T-helper 22 cell (primary cell): ENCODE measurements at places on chromosomes 7 and 10.

- DNase-seq = no peak
Measured at GRCh38 chr7:105106473-105106872, 92.5 kb downstream of the KMT2E start.

GRCh38 chr10:42768581-42769152 is 13.9 kb upstream of the BMS1 start:
- DNase-seq = no peak

DNA sequence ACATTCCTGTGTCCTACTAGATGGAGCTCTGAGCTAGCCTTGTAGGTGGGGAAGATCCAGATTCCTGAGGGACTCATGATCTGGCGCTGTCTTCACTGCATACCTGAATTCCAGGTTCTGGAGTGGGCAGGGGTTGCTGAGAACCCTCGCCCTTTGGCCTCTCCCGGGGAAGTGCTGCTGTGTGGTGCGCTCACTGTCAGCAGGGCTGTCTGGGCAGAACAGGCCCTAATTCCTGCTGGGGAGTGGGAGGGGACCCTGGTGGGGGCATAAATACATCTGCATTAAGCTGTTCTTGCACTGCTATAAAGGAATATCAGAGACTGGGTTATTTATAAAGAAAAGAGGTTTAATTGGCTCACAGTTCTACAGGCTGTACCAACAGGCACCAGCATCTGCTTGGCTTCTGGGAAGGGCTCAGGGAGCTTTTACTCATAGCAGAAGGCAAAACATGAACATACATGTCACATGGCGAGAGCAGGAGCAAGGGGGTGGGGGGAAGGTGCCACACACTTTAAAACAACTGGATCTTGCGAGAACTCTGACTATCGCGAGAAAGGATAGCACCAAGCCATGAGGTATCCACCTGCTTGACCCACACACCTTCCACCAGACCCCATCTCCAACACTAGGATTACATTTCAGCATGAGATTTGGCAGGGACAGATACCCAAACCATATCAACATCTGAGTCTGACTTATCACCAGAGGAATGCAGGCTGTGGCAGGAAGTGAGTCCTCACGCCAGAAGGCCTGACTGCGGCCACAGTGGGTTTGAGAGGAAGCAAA is 115.0 kb downstream of the ADCY1 start:
- DNase-seq = no peak

- no peak for DNase-seq
Measured at GRCh38 chr10:74145133-74145532, 5.5 kb downstream of the AP3M1 start.

DNA sequence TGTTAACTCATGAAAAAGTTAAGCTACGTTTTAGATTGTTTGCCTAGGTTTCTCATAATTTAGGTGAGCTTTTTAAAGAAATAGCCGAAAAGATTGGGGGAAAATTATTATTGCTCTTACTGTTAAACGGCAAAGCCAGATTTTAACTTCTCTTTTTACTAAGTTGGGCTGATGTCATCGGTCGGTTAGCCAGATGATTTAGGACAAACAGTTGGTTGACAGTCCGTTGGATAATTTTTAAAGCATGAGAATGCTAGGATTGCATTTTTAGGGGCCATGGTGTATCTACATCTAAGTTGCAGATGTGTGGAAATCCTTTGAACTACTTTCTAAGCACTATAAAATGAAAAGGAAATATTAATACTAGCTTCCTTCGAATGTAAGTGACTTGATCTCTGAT is 280.9 kb upstream of the AKR1E2 start:
- DNase-seq = no peak

GRCh38 chr10:21889477-21890275 is 113.9 kb downstream of the DNAJC1 start:
- DNase-seq = no peak

- DNase-seq = no peak
Measured at GRCh38 chr10:129790715-129791446, 173.2 kb downstream of the EBF3 start.

DNA sequence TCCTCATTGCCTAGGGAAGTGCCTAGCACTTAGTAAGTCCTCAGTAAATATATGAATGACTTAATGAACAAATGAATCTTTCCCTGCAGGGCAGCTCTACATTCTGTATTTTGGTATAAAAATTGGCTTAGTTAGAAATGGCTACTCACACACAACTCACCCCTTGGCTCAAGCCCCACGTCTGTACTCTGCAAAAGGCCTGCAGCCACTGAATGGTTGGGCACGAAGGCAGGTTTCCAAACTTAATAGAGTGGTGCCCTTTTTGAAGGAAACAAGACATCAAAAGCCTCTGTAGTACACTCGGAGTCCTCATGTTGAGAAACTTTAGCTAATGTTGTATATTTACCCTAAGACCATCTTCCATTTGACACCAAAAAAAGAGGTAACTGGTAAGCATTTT is 36.6 kb downstream of the CRHR2 start:
- no peak for DNase-seq

DNA sequence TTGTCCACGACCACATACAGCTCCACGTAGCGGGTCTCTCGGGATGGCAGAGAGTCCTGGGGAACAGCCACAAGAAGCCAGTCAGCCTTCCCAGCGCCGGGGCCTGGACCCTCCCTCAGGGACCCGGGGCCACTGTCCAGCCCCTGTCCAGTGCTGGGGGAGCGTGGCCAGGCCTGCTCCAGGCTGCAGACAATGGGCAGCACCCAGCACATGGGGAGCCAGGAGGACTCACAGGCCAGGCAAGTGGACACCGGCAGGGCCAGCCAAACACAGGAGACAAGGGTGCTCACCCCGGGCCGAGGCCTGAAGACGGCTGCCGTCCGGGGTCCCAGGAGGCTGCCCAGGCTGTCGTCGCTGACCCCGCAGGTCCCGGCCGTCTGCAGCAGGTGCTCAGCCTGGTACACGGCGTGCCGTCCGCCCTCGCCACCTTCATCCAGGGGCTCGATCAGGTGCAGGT is 3.7 kb downstream of the ADAM8 start:
- no peak for DNase-seq

DNA sequence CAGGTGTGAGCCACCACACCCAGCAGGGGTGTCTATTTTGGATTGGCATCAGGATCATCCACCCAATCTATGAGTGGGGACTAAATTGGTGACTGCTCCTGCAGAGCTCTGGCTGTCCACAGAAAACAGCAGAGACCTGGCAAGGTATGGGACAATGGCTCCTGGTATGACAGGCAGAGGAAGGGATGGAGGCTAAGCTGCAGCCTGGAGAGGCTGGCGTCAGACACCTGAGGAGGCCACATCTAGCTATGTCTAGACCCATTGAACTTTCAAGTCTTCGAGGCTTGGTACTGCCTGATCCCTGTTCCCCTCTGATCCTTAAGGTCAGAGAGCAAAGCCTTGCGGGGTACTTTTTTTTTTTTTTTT is 3.2 kb upstream of the SERPINE1 start:
- no peak for DNase-seq

- DNase-seq = no peak
Measured at GRCh38 chr7:2829040-2829439, 15.1 kb downstream of the GNA12 start.

- DNase-seq = no peak
Measured at GRCh38 chr10:96208271-96208670, 63.1 kb downstream of the BLNK start.

GRCh38 chr7:139718141-139718540 is 59.7 kb downstream of the HIPK2 start:
- no peak for DNase-seq

GRCh38 chr7:27697861-27698430 is 35.3 kb upstream of the HIBADH start:
- DNase-seq = no peak

DNA sequence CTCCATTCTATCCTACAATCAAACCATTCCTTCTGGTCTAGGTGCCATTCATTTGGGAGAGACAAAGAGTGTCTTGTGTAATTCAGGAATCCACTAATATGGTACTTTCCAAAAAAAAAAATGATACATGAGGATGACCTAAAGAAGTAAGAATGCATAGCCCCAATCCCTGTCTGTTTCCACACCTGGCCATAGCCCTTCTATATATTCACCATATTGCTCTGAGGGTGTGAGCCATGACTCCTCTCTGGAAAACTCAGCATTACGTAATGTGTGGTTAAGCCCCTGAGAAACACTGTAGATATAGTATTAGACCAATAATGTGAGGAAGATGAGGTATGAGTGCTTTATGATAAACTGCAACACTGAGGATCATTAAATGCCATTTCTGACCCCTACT is 592.7 kb downstream of the INHBA start:
- no peak for DNase-seq

GRCh38 chr10:90204956-90205314 is 503.5 kb downstream of the KIF20B start:
- DNase-seq = no peak

DNA sequence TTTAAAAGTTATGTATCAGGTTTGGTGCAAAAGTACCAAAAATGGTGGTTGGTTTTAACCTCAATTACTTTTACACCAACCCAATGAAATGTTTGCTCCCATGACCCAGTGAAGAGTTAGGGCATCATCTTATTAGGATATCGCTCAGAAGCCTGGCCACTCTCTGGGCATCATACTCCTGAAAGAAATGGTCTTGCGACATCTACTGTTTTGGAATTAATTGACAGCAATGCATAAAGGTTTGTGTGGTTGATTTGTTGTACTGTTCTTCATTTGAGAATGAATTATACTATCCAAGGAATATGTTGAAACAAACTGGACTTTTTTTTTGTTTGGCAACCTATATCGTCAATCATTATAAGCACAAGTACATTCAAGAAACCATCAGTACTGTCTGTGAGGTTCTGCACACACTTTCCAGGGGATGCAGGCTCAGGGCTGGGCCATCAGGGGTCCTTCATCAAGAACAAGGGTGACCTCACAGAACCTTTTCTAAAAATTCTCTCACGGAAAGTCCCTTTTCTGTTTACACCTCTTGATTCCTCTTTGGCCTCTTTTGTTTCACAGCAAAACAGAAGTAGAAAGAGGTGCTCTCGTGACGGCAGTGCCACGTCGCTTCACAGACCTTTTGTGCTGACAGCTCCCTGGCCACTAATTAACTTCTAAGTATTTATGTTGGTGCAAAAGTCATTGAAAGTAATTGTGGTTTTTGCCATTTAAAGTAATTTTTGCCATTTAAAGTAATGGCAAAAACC is 117.2 kb upstream of the KLF6 start:
- DNase-seq = peak; percentile 64

- no peak for DNase-seq
Measured at GRCh38 chr10:110016039-110016438, 8.3 kb downstream of the ADD3 start.

- no peak for DNase-seq
Measured at GRCh38 chr10:62817121-62817765, 1.1 kb upstream of the EGR2 start.

DNA sequence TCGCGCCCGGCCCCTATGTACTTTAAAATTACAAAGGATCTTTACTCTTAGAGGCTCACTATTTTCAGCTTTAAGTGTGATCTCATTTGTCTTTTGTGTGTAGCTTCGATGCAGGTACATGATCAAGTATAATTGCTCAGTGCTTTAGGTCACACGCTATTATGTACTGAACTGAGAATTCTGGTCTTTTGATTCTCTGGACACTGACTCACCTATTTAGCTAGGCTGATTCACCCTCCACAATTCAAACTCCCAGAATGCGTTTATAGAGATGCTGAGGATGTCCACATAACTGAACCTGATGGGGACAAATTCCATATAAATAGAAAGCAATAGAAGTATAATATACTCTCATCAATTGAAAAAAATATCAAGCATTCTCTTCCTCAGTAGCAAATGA is 57.8 kb downstream of the PRKCQ start:
- no peak for DNase-seq

- DNase-seq = no peak
Measured at GRCh38 chr7:104627516-104627915, 299.1 kb downstream of the LHFPL3 start.

DNA sequence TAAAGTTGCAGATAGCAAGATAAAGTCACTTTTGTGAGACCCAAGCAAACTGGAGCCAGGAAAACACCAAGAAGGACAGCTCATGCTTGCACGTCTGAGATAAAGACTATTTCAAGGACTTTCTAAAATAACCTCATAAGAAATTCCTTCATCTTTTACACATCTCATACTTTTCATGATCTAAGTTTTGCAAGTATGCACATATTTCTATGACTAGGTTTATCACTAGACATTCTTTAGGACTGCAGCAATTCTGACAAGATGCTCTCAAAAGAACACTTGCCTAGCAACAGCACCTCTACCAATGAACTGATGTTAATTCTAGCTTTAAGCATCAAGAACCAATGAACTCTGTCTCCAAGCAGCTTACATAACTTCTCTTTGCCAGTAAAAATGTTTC is 457.6 kb downstream of the SEMA3D start:
- DNase-seq = no peak

- DNase-seq = no peak
Measured at GRCh38 chr10:58674251-58674650, 161.6 kb downstream of the BICC1 start.

DNA sequence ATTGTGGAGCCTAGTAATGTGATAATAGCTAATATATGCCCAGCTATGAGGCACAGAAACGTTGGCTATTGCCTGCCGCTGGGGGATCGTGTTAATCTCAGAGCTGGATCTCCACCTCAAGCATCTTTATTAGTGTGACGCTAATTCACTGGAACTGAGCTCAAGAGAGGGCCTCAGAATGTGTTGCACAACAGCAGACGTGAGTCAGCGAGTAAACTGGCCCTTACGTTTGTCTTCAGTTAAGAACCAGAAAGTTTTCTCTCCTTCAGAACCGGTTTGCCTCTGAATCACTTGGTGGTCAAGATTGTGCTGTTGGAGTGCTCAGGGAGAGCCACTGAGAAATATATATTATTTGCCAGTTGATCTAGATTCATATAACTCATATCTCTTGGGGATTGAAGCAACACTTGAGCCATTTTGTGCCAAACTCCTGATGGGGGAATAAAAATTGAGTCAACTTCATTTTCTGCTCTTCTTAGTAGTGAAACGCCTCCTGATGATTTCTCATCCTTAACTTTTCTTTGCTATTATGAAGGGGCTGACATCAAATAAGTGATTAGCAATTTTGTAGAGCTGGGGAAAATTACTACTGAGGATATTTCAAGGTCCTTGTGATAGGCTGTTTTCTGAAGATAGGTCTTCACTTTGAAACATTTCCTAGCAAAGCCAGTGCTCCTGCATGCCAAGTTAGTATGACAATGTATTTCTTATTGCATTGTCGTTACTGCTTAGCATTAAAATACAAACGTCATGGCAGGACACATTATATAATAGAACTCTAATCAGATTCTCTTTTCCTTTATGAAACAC is 22.3 kb downstream of the BZW2 start:
- DNase-seq = no peak
